ENCODE measurements at places on chromosomes 3 and 15.

- DNase-seq: no peak
Observed at GRCh38 chr3:10600726-10601125, 95.3 kb upstream of the ATP2B2 start.

GRCh38 chr3:23877329-23877980 lies 39.3 kb downstream of the NKIRAS1 start:
- DNase-seq: no peak

GRCh38 chr3:10417847-10418246 lies 87.5 kb downstream of the ATP2B2 start:
- no peak for DNase-seq

DNA sequence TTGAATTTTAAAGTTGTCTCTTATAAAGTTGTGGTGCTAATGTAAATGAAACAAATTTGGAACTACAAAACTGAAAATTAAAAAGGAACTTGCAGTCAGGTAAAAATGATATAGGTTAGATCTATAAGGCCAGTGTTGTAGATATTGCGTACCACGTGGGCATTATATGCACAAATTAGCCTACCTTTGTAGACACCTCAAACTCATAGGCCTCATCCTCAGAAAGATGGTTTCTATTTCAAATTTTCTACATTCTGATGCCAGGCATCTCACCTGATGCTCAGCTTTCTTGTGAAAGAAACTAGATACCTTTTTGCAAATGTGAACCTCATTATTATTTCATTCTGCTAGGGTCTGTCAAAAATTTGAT lies 25.6 kb downstream of the TMEM207 start:
- DNase-seq: no peak

- DNase-seq: no peak
Observed at GRCh38 chr3:150077107-150077506, 106.4 kb upstream of the PFN2 start.

DNA sequence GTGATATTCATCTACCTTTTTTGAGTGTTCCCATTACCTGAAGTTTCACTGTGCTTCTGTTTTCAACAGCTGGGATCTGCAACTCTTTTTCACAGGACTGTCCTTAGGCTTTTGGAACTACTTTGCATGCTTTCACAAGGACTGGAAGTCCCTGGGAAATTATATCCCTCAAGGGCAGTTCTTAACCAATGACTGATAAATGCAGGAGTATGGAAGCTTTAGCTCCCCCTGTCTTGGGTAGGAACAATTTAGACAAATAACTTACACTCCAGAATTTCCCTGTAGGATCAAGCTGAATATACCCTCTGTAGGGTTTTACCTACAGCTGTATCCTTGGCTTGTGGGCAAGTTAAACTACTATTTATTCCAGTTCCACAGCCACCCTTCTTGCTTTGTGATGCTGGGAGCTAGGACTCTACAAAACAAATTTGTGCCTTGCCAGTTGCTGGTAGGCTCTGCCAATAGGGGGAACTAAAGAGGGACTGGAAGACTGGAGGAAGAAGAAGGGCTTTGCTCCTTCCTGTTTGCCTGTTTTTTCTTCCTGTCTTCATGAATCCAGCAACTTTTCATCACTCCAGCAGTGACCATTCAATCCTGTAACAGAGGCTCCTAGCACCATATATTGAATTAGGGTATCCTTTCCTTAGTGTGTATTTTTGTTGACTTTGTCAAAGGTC lies 6.8 kb upstream of the ZNF280D start:
- DNase-seq: no peak
